ENCODE measurements at places on chromosomes 11 and 22. TPM values are rescaled to one million over a fixed set of nuclear protein-coding genes. Genes with fewer than 3 reads are reported as not detected.

- no peak for DNase-seq
Measured at GRCh38 chr11:8793114-8793777, 110.7 kb downstream of the RPL27A start.

DNA sequence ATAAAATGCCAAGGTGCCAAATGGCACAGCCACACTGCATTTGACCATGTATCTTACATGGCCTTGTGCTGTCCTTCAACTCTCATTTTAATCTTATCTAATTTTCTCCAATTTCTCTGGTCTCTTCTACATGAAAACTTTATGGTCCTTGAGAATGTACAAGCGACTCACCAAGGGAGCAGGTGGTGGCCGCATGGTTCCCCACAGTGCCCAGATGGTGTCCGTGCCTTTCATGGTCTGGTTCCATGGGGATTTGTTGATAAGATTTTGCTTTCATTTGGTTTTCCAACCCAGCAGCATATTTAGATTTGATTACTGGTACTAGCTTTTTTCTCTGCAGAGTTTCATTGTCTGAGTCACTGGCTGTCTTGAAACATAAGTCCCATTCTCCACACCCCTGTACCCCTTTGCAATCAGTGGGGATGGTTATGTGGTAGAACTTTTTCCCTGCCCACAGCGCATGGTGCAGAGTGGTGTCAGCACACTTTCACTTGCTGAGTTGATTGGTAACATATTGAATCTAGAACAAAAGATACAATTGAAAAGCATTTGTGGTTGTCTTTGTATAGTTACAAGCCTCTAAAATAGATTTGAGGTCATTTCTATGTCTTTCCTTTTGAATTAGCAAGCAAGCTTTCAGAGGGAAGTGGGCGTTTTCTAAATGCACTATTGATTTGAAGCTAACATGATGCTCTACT is 24.1 kb downstream of the ZNRF3 start:
- DNase-seq, result no peak

DNA sequence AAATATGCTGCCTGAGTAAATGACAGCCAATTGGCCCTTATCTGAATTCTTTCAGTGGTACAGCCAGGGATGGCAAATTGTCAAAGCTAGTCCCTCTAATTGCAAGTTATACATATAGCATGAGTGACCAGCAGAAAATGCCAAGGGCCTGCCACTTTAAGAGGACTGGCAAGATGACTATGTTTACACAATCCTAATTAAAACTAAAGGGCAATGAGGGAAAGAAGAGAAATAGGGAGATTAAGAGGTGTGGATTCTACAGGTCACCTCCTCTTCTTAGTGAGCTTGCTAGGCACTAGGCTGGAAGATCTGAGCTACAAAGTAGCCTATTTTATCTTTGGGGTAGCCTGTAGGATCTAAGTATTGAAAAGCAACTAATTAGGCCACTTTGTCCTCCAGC is 13.5 kb downstream of the NUMA1 start:
- no peak for DNase-seq

GRCh38 chr11:36672815-36673450 is 74.9 kb upstream of the RAG2 start:
- no peak for DNase-seq

- DNase-seq, result no peak
Measured at GRCh38 chr22:41352058-41352457, 29.7 kb upstream of the TEF start.

- no peak for DNase-seq
Measured at GRCh38 chr11:3237119-3237518, 4.9 kb upstream of the MRGPRE start.

- no peak for DNase-seq
Measured at GRCh38 chr11:120867024-120867423, 156.9 kb upstream of the TBCEL start.

DNA sequence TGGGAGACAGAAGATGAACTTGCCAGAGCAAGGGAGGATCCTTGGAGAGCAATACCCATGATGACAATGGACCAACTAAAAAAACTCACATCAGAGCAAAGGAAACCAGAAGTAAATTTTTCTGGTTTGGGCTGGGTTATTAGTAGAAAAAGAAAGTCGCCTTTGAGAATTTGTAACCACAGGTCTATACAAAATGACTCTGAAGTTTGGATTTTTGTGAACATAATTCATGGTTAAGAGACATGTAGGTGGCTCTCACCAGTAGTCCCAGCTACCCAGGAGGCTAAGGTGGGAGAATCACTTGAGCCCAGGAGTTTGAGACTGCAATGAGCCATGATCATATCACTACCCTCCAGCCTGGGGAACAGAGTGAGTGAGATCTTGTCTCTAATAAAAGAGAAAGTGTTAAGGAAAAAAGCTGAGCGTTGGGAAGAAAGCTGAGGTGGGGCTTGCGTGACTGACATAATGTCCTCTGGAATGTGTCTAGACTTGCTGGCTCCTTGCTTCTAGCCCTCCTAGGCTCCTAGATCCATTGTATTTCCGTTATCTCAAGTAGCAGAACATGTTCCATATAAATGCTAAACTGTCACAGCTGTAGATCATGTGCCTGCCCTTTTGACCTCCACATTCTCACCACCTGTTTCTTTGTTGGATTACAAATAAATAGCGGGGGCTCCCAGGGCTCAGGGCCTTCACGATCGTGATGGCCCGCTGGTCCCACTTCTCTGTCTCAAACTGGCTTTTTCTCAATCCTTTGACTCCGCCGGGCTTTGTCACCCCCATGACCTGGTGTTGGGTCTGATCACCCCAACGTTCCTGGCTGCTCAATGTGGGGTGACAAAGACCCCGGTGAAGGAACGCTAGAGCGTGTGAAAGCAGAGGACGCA is 56.2 kb upstream of the SC5D start:
- DNase-seq, result no peak

- no peak for DNase-seq
Measured at GRCh38 chr11:116910847-116911246, 73.4 kb upstream of the APOA1 start.

- DNase-seq, result no peak
Measured at GRCh38 chr11:92510591-92510990, 286.0 kb downstream of the FAT3 start.

Gene DGAT2
- total RNA-seq, result 81.2 TPM

Data from left cardiac atrium (tissue), 4 donors.